Tibial nerve (tissue), 4 donors: ENCODE measurements at places on chromosomes 1 and 21. TPM values are rescaled to one million over a fixed set of nuclear protein-coding genes. Genes with fewer than 3 reads are reported as not detected.

GRCh38 chr1:113940365-113941244 lies 11.5 kb downstream of the HIPK1 start:
- H3K27me3 ChIP-seq, result no peaks in the 10 kb centered on the region
- no peak for DNase-seq
- no peak overlapping the region for H3K27ac ChIP-seq
- no peak overlapping the region for H3K4me3 ChIP-seq
- H3K4me1 ChIP-seq, result peaks cover 8% of the 10 kb centered on the region

DNA sequence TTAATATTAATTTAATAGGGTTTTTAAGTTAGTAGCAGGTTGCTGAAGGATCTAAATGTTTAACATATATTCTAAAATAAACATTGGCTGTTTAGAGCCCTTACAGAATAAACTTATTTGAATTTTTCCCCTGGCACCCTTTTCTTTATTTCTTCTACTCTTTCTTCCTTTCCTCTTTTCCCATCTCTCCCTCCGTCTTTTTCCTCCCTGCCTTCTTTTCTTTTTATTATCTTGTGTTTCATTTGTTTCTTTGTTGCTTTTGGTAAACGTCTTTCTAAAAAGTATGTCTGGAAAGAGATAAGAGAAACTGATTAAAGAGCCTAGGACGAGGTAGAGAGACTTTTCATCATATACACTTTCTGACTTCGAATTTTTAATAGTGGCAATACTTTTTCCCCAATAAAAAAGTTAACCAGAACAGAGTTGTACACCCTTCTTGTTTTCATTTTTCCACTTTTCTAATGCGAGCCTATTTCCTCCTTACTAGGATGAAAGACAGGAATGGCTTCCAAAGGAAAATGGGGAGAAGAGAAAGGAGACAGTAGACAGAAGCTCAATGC lies 39.5 kb upstream of the ATF3 start:
- no peaks in the 10 kb centered on the region for H3K36me3 ChIP-seq
- no peak for DNase-seq
- no peak overlapping the region for H3K4me3 ChIP-seq
- peaks cover 8% of the 10 kb centered on the region for H3K4me1 ChIP-seq

GRCh38 chr1:150765296-150765976 lies at the start of gene CTSS:
Gene CTSS (minus strand): TSS chr1:150765778. CDS start chr1:150764763, 1,015 bp downstream.
- DNase-seq, result no peak
- no peak within 1 kb of the TSS for H3K4me3 ChIP-seq
- H3K27ac ChIP-seq, result peak within 1 kb of the TSS; percentile 77
- no peaks in the 10 kb centered on the region for H3K36me3 ChIP-seq
- peaks cover 18% of the 10 kb centered on the region for H3K4me1 ChIP-seq

The LCE1A gene
- not detected for total RNA-seq

DNA sequence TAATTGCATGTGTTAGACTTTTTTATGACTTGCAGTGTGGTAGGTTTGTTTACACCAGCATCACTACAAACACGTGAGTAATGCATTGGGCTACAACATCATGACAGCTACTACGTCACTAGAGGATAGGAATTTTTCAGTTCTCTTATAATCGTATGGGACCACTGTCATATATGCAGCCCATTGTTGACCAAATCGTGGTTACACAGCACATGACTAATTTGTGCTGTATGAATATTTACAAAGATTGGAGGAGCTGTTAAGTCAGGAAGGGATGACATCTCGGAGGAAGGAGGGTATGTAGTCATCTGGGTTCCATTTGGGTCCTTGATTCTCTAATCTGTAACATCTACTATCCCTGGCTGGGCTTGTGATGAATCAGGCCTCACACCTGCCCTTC lies 270.9 kb downstream of the TNR start:
- H3K4me3 ChIP-seq, result no peak overlapping the region
- H3K27me3 ChIP-seq, result no peaks in the 10 kb centered on the region
- no peaks in the 10 kb centered on the region for H3K4me1 ChIP-seq
- no peak for DNase-seq
- H3K36me3 ChIP-seq, result no peaks in the 10 kb centered on the region

DNA sequence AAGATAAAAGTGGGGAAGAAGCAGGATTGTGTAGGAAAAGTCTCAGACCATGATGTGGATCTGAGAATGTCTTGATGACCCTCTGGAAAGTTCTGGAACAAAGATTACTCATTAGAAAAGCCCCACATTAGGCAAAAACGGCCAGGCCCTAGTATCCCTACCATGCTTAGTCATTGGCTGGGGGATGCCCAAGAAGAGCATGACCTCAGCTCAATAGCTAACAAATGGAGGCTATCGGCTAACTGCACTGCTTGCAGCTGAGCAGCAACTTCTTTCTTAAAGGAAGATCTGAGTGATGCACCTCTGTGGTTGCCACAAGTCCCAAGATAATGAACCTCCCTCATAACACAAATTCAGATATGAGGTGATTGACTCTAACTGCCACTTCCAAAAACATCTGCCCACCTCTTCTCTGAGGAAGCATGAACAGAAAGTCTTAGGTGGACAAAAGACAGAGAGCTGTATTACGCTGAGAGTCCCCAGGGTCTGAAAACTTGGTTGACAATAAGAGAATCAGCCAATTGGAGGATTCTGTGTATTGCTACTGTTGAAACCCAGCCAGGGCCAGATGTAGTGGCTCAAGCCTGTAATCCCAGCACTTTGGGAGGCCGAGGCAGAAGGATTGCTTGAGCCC lies 64.6 kb upstream of the AK4 start:
- no peak for DNase-seq
- no peak overlapping the region for H3K4me3 ChIP-seq
- no peak overlapping the region for H3K27ac ChIP-seq
- H3K36me3 ChIP-seq, result no peaks in the 10 kb centered on the region

- H3K36me3 ChIP-seq, result peaks cover 14% of the 10 kb centered on the region
- no peaks in the 10 kb centered on the region for H3K4me1 ChIP-seq
- no peaks in the 10 kb centered on the region for H3K27me3 ChIP-seq
- no peak overlapping the region for H3K27ac ChIP-seq
These were observed 180.4 kb downstream of the FGGY start for GRCh38 chr1:59477286-59477685.

The GJA9 gene
- not detected for total RNA-seq

The LHX8 gene
- total RNA-seq, result not detected

DNA sequence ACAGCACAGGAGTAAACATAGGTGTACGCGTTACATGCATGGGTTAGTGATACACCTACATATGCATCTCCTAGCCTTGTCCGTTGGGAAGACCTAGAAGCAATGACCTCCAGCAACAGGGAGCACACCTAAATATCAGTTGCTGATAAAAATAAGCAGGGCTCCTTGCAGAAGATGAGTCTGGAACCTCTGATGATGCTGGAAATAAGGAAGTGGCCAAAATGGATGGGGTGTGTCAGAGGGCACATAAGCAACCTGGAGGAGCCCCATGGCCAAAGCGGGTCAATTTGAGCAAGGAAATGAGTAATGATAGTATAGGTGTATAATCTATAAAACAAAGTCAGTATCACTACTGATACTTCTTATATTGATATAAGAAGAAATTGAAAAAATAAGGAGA lies 13.7 kb downstream of the ADARB1 start:
- DNase-seq, result no peak
- no peaks in the 10 kb centered on the region for H3K36me3 ChIP-seq
- H3K4me1 ChIP-seq, result peaks cover 24% of the 10 kb centered on the region
- no peaks in the 10 kb centered on the region for H3K27me3 ChIP-seq
- H3K4me3 ChIP-seq, result no peak overlapping the region

- peaks cover 4% of the 10 kb centered on the region for H3K4me1 ChIP-seq
- H3K27ac ChIP-seq, result no peak overlapping the region
- no peak overlapping the region for H3K4me3 ChIP-seq
These were observed 59.3 kb upstream of the PPP2R5A start for GRCh38 chr1:212225871-212226302.

- H3K36me3 ChIP-seq, result peaks cover 3% of the 10 kb centered on the region
- no peak for DNase-seq
- H3K27ac ChIP-seq, result no peak overlapping the region
- no peak overlapping the region for H3K4me3 ChIP-seq
These were observed 2.7 kb downstream of the TMEM240 start for GRCh38 chr1:1537626-1538250.

The DIRAS3 gene
- not detected for total RNA-seq

The TCEA3 gene
- 48.5 TPM for total RNA-seq

The ARID4B gene
- total RNA-seq, result 42.0 TPM

- no peak for DNase-seq
- H3K27me3 ChIP-seq, result no peaks in the 10 kb centered on the region
- no peak overlapping the region for H3K4me3 ChIP-seq
- no peak overlapping the region for H3K27ac ChIP-seq
- no peaks in the 10 kb centered on the region for H3K36me3 ChIP-seq
These were observed 54.1 kb downstream of the CD2 start for GRCh38 chr1:116808200-116808847.

DNA sequence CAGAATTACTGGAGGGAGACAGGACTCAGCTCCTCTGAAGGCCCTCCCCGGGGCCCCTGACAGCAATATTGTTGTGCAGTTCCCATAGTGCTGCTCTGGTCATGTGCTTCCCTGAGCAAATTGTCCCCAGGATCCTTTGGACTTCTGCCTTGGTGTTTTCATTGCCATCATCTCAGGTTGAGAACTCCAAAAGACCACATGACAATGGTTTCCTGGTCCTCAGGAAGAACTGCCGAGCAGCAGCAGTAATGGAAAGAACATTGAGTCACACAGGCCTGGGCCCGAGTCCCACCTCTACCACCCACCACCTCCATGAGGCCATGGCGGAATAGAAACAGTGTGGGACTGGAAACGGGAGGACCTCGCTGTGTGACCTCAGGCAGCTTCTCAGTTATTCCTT lies 6.3 kb upstream of the CTTNBP2NL start:
- no peak overlapping the region for H3K4me3 ChIP-seq
- H3K36me3 ChIP-seq, result no peaks in the 10 kb centered on the region
- no peak for DNase-seq
- H3K4me1 ChIP-seq, result peaks cover 47% of the 10 kb centered on the region
- H3K27me3 ChIP-seq, result no peaks in the 10 kb centered on the region
- H3K27ac ChIP-seq, result peak overlapping the region; percentile 11

- H3K27ac ChIP-seq, result peak overlapping the region; percentile 59
- no peak for DNase-seq
- H3K4me1 ChIP-seq, result peaks cover 50% of the 10 kb centered on the region
- no peak overlapping the region for H3K4me3 ChIP-seq
- no peaks in the 10 kb centered on the region for H3K36me3 ChIP-seq
These were observed 85.1 kb downstream of the STUM start for GRCh38 chr1:226633541-226634165.

- no peaks in the 10 kb centered on the region for H3K4me1 ChIP-seq
- H3K27ac ChIP-seq, result peak overlapping the region; percentile 42
- no peak for DNase-seq
These were observed 28.3 kb upstream of the PCBP3 start for GRCh38 chr21:45615145-45615711.

DNA sequence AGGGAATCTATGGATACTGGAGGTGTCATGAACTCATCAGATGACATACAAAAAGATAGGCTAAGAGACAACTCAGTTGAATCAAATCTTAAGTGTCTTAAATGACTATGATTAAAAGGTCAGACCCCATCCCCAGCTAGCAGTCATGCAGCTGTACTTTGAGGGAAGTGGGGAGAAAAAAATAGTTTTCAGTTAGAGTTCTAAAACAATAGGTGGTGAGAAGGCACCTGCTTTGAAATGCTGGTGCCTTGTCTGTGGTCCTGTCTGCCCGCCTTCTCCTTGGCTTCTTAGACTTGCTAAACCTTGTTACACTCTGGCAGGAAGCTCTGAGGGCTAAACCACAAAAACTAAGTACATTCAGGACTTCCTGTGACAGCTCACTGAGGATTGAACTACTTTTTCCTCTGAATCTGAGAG lies 15.3 kb downstream of the CD2 start:
- H3K27ac ChIP-seq, result no peak overlapping the region
- H3K27me3 ChIP-seq, result no peaks in the 10 kb centered on the region
- no peaks in the 10 kb centered on the region for H3K36me3 ChIP-seq

The FBXO2 gene
- total RNA-seq, result 7.5 TPM
